Fibroblast of skin of left biceps (primary cell): ENCODE measurements at places on chromosomes 12 and 14.

DNA sequence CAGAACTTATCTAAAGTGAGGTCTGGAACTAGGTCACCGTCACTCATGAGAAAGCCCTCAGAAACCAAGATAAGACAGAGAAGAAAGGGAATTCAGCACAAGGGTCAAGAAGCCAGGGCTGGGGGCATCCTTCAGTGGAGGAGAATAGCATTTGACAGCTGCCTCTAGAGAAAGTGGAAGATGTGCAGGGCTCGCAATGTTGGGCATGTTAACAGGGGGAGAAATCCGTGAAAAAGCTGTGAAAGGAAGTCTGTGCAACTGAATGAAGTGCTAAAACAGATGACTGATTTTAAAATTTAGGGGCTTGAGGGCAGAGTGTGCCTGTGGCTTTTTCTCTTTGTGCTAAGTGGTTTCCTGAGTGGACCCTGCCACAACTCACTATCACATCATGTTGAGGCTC, 97.7 kb upstream of the IFNG-AS1 start:
- DNase-seq, result no peak

DNA sequence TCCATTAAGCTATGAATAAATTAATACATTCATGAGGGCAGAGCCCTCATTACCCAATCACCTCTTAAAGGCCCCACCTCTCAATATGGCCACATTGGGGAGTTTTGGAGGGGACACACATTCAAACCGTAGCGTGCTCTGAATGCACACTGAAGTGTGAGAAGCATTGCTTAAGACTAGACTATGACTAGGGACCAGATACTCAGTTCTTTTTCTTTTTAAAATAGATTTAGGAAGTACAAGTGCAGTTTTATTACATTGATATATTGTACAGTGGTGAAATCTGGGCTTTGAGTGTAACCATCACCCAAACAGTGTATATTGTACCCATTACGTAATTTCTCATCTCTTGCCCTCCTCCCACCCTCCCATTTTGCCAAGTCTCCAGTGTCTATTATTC, 21.0 kb upstream of the JDP2 start:
- DNase-seq, result no peak

DNA sequence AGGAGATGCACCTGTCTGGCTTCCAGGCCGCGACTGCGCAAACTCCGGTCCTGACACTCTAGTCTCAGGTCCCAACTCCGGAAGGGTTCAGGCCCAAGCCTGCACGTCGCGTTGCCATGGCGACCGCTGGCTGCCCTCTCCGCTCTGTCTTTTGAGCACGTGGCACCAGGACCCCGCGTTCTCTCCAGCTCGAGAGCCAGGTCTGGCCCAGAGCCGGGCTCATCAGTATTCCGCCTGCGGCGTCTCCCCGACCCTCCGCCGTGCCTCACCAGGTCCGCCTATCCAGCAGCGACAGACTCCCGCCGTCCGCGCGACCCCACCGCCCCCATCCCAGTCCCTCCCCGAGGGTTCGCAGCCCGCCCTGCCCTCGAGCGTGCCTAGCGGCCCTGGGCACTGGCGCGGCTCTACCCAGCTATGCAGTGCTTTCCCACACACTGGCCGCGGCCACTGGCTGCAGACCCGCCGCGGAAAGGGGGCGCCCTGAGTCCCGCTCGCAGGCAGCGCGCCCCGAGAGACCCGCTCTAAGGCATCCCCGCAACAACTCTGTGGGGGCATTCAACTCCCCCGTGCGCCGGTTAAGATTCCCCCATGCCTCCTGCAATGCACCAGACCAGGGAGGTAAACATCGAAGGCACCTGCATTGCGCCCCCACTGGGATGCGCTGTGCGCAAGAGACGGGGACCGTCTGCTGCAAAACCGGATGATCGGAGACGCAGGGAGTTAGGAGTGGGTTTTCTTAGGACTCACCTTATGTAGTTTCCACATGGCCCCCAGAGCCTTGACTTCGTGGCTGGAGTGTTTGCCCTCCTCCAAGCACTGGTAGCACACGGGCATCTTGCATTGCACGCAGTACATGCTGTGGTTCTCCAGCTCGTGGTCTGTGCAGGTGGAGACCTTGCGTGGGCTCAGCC, 1.3 kb downstream of the TRIM9 start:
- no peak for DNase-seq

- no peak for DNase-seq
Observed at GRCh38 chr14:102939820-102940561, 17.5 kb downstream of the AMN start.

- DNase-seq, result no peak
Observed at GRCh38 chr14:63091394-63091996, 46.2 kb upstream of the KCNH5 start.

DNA sequence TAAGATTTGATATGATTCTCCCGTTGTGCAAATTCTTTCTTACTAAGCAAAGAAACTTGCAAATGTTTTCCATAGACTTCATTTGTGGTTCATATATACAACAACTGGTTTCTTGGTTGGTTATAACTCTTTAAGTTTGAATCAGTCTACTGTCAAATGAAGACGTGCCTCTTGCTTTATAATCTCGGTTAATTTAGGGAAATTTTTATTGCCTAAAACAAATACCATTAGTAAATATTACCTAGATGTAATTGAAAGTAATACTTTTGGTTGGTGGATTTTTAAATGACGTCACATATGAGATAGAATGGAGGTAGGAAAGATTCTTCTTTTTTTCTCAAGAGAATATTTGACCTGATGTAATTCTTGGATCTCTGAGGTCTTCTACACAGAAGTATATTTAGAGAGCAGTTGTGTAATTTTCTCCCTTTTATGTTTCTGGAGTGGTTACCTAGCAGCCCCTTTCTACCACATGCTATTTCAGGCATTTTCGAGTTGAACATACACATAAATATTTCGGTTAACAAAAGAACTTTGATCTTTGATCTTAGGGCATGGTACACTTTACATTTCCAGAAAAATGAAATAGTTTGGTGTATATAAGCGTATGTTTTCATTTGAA, 1.7 kb downstream of the ATF7IP start:
- DNase-seq, result no peak

GRCh38 chr14:55701638-55702037, 121.6 kb downstream of the KTN1 start:
- no peak for DNase-seq

GRCh38 chr12:12333407-12334366, 16.4 kb downstream of the MANSC1 start:
- no peak for DNase-seq

- no peak for DNase-seq
Observed at GRCh38 chr14:22052795-22053194, 379.2 kb upstream of the OR4E1 start.

GRCh38 chr14:68253160-68253780, 433.7 kb downstream of the RAD51B start:
- DNase-seq, result no peak

GRCh38 chr14:22597771-22598098, 365 bp upstream of the ABHD4 start:
- no peak for DNase-seq

DNA sequence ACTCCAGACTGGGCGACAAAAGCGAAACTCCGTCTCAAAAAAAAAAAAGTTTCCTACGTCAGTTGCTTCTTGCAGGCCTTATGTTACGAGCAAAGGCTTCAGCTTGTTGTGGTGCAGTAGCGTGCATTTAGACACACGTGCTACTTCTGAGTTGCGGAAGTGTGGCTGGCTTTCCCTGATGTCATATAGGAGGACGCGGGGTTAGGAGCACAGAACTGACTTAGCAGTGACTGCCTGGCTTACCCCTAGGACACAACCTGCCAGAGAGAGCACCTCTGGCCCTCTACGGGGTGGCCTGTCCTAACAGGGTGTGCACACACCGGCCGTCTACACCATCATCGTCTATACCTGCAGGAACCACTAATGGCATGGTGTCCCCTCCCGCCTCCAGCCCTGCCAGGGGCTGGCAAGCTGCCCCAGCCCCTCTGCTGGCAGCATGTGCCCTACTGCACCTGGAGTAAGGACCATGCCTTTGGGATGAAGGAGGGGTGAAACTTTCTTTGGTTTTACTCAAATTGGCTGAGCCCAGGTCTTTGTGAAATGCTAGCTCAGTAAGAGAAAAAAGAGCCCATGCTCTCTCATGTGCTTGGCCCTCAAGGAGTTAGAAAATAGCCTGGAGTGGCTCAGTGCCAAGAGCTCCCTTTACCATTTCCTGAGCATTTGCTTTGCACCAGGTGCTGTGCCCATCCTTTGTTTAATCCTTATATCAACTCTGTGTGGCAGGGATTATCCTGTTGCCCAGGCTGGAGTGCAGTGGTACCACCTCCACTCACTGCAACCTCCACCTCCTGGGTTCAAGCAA, 1.7 kb upstream of the GPR68 start:
- DNase-seq, result no peak

- DNase-seq, result no peak
Observed at GRCh38 chr14:29215853-29216252, 449.3 kb downstream of the FOXG1 start.

- DNase-seq, result no peak
Observed at GRCh38 chr12:109845824-109846205, 12.6 kb upstream of the TRPV4 start.

DNA sequence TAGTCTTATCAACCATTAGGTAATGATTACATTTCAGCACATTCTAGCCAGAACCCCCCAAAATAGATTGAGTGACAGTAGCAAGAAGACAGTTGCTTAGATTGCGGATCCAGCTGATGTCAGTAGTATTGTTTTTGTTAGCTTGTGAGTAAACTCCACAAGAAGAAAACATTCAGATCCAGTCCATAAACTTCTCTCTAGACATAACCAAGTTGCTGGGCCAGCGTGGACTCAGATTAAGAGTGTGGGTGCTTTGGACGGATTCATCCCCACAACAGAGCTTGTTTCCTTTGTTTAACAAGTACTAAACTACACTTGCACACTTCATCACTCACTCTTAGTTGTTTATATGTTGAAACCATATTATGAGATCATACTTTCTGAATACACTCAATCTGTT, 293.4 kb downstream of the NPAS3 start:
- DNase-seq, result no peak

DNA sequence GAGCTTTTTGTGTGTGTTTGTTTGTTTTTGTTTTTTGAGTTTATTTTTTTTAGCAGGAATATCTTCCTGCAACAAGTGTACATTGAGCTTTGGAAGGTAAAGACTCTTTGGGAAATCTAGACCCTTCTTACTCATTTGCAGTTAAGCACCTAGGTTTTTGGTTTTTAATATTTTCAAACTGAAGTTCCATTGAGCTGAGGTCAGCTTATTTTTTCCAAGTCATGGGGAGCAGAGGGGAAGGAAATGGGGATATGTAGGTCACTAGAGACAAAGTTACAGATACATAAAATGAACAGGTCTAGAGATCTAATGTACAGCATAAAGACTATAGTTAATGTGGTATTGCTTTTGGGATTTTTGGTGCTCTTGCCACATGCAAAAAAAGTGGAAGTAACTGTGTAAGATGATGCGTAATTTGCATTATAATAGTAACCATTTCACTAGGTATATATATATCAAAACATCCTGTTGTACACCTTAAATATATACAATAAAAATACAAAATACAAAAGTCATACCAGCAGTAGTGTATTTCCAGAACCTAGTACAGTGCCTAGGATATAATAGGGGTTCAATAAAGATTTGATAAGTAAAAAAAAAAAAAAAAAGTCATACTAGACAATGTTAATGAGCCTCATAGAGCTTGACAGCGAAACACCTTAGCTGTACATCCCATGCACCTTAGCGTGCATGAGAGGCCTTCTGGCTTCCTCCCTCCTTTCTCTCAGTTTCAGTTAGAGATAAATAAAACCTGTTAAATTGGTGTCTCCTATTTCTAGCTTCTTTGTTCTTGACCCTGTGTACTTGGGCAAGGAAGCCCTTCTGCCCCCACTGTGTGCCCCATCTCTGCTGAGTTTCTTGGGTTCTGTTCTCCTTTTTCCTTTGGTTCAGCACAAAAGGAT, 22.7 kb downstream of the CGRRF1 start:
- no peak for DNase-seq
